Suppressor macrophage treated with lipopolysaccharide for 1 hour (primary cell): ENCODE measurements at places on chromosomes 7 and 10.

DNA sequence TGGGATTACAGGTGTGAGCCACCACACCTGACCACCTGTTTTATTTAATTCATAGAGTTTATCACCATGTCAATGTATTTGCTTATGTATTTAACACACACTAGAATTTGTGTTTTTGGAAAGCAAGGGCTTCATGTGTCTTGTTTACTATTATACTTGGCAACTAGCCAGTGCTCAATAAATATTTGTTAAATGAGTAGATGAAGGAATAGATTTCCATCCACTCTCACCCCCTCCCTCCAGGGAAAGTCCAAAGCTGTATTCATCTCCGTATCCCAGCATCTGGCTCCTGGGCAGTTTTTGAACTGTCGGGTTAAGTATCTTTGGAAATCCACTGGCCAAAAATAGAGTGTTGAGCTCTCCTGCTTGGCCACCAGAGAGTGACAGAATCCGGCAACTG, 4.6 kb upstream of the RADIL start:
- no peak for DNase-seq

DNA sequence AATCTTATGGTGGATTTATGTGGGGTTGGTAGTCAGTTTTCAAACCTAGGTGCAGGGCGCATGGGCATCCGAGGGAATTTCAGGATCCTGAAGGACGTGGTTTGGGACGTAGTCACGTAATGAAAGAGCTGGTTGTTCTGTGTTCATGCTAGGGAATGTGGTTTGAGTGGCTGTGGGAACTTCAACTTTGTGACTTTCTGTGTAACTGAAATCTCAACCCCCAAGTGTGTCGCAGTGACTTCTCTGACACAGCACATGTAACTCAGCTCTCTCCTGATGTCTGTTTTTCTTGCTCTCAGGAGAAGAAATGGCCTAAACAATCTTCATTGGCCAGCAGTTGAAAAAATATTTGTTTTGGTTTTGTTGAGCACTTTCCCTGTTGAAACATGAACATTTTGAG, 199.0 kb downstream of the PTEN start:
- DNase-seq, result no peak

DNA sequence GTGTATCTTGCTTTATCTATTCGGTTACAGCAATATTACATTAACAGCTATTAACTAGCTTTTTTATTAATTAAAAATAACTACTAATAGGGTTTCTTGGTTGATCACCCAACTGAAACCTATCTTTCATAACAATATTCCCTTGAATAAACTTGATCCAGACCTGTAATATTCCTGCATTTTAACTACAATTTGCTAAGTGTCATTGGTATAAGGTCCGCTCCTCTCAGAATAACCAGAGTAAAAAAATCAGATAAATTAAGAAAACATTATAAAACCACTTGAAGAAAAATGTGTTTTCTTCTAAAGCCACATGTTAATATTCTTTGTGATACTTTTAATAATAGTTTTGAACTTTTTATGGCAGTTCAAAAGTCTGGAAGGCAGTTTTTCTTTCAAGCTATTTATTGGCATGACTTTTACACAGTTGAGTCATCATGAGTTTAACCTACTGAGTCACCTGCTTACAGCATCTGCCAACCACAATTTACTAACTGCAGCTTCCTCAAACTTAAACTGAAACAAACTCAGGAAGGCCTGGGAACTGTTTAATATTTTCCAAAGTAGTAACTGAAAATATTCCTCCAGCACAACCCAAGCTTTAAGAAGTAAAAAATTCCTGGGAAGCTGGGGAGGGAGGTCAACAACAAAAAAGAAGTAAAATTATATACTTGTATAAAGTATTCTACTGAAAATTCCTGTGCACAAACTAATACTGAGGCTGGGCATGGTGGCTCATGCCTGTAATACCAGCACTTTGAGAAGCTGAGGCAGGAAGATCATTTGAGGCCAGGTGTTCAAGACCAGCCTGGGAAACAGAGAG, 103.2 kb downstream of the NRBF2 start:
- DNase-seq, result peak; percentile 88

DNA sequence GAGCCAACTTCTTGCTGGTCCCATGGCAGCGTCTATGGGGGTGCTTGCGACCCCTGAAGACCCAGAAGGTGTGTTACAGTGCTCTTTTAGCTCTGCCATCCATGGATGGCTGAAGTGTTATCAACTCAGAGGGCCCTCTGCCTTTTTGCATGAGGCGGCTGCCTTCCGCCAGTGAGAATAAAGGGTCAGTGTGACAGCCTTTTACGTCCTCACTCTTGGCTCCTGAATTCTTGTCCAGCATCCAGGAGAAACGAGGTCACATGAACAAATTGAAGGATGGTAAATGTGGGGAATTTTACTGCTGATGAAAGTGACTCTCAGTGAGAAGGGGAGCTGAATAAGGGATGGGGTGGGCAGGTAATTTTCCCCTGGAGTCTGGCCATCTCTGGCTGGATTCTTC, 24.1 kb downstream of the SSMEM1 start:
- no peak for DNase-seq

DNA sequence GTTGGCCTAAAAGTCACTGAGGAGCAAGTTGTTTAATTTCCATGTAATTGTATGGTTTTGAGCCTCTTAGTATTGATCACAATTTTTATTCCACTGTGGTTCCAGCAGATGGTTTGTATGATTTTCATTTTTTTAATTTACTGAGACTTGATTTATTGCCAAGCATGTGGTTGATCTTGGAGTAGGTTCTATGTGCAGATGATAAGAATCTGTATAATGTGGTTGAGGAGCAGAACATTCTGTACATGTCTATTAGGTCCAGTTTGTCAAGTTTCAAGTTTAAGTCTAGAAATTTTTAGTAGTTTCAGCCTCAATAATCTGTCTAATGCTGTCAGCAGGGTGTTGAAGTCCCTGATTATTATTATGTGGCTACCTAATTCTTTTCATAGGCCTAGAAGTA, 22.7 kb upstream of the ZWINT start:
- no peak for DNase-seq

- no peak for DNase-seq
Observed at GRCh38 chr10:101875068-101875688, 31.6 kb upstream of the KCNIP2 start.

DNA sequence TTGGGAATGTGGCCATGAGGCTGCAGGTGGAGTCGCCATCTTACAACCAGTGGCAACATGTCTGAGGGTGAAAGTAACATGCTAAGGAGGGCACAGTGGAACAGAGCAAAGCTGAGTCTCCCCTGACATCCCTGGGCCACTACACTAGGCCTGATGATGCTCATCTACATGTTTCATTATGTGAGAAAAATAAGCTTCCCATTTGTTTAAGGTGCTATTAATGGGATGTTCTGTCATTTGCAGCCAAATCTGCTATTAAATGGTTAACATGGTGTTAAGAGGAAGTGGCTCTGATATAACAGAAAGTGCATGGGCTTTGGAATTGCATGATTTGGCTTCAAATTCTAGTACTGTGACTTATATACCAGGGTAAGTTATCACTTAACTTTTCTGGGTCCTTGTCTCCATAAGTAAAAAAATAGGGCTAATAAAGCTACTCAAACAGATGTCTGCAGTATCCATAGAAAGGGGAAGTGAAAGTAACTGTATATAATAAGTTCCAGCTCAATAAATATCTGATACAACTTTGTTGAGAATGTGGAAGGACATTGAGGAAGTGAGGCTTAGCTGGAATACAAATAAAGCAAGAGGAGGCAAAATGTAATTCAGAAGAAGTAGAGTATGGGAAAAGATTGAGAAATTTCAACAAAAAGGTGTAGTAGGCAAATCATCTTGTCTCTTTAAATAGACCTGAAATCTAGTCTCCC, 158.9 kb downstream of the RTKN2 start:
- DNase-seq, result peak; percentile 80

DNA sequence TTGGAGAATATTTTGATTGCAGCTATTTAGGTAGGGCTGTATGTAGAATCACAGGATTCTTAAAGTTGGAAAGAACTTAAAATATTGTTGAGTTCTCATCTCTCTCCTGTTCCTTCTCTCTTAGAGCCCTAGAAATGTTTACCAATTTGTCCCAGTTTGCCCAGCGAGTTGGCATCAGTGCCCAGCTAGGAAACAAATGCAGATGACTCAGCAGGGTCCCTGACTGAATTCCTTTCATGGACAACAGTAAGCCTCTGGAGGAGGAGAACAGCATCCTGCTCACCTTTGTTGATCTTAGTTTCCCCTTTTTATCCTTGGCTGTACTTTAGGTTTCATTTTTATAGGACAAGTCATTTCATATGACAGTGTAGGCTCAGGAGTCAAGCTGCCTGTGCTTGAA, 89.3 kb downstream of the SEC23IP start:
- no peak for DNase-seq

GRCh38 chr7:11675163-11675562, 156.8 kb downstream of the THSD7A start:
- no peak for DNase-seq

DNA sequence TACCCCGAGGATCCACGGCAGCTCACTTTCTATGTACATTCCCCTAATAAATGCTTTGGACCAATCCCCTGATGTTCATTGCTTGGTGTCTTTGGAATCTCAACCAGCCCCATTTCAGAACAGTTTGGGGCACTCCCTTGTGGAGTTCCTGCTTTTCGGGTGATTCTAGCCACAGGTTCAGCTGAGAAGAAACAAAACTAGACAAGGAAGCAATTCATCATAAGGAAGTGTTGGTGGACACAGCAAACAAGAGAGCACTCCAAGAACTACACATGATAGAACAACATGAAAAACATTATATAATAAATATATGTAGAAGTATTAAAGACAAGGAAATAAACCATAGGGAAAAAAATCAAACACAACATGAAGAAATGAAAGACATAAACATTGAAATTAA, 6.0 kb upstream of the CCDC136 start:
- peak; percentile 37 for DNase-seq

DNA sequence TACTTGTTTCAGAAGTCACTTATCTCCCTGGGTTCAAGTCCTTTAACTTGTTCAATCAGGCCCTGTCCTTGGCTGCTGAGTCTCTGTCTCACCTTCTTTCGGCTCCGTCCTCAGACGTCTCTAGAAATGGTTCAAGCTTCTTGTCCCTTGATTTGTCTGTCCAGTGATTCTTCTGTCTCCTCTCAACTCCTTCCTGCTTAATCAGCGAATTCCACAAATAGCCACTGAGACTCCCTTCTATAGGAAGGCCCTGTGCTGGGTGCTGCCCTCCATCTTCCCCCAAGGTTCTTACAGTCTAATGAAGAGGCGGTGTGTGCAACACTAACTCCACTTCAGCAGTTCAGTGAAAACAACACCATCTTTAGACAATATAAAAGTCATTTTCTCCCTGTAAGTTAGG, 12.7 kb downstream of the FAM241B start:
- no peak for DNase-seq
